ENCODE measurements at places on chromosomes 6 and 20.
A peak's percentile ranks its signal among the peaks of the same experiment; 100 is the strongest.

DNA sequence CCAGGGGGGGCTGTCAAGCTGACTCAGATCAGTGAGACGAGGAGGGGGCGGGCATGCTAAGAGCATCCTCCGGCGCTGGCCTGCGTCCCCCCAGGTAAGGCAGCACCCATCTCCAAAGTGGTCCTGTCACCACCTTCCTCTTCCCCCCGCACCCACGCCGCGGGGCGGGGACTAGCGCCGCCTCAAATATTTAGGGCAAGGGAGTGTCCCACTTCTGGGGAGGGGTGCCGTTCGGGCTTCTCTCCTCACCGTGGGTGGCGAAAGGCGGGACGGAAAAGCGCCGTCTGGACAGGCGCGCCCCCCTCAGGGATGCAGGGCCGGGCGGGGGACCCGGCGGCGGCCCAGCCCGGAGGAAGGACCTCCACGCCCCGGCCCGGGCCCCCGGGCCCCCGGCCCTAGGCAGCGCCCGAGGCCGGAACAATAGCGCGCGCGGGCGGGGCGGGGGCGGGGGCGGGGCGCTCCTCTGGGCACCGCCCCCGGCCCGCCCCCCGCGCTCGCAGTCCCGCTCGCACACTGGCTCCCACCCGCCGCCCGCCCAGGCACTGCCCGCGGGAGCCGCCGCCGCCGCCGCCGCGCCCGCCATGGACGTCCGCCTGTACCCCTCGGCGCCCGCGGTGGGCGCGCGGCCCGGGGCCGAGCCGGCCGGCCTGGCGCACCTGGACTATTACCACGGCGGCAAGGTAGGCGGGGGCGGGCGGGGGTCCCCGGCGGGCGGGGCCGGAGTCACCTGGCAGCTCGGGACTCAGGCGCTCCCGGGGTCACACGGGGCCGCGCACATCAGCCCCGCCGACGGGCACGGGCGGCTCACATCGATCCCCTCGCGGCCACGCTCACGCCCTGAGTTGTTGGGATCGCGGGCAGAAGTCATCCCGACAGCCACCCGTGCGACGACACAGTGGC is at the start of gene TOX2:
TOX2 (plus strand) TSS at position 542 of the 900 bp plus-strand sequence; CDS start at position 582, 40 bp downstream.
- no peak for DNase-seq

GRCh38 chr6:61711849-61712248 is 574.2 kb downstream of the KHDRBS2 start:
- DNase-seq, result no peak

- no peak for DNase-seq
Observed at GRCh38 chr6:166938150-166938549, 18.2 kb downstream of the RNASET2 start.

GRCh38 chr20:52991830-52992229 is 19.7 kb downstream of the TSHZ2 start:
- no peak for DNase-seq

DNA sequence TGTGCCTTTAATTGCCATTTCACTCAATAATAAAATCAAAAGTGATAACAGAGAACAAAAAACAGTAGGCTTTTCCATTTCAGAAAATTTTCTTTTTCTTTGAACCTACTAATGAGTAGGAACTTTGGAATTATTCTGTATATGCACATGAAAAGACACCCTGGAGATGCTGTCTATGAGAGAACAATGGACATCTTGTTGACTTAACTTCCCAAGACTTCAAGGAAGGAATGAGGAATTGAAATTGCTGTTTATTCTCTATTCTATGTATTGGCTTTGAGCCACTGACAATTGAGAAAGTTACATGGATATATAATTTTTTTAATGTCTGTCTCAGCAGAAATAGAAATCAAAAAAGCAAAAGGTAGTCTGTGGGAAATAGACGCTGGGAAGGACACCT is 98.6 kb upstream of the PCSK2 start:
- DNase-seq, result no peak

DNA sequence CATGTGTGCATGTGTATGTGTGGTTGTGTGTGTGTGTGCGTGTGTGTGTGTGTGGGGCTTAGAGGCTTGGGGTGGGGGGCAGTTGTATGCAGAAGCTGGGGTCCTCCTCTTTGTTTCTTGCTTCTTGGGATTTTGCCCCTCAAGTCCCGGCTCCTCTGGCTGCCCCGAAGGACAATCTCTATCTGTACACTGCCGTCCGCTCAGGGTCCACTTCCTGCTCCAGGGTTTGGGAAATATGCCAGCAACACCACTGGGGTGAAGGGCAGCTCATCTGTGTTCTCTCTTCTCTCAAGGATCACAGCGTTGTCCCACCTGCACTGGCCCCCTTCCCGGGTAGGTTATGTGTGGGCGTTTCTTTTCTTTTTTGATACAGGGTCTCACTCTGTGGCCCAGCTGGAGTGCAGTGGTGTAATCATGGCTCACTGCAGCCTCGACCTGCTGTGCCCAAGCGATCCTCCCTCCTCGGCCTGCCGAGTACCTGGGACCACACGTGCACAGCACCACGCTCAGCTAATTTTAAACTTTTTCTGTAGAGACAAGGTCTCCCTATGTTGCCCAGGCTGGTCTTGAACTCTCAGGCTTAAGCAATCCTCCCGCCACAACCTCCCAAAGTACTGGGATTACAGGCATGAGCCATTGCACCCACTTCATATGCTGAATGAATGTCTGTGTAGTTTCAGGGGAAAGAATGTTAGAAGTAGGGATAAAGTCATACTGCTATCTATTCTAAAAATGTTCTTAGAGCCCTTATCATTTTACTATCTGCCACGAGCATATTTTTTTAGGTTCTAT is 25.7 kb downstream of the SLC2A4RG start:
- DNase-seq, result no peak

DNA sequence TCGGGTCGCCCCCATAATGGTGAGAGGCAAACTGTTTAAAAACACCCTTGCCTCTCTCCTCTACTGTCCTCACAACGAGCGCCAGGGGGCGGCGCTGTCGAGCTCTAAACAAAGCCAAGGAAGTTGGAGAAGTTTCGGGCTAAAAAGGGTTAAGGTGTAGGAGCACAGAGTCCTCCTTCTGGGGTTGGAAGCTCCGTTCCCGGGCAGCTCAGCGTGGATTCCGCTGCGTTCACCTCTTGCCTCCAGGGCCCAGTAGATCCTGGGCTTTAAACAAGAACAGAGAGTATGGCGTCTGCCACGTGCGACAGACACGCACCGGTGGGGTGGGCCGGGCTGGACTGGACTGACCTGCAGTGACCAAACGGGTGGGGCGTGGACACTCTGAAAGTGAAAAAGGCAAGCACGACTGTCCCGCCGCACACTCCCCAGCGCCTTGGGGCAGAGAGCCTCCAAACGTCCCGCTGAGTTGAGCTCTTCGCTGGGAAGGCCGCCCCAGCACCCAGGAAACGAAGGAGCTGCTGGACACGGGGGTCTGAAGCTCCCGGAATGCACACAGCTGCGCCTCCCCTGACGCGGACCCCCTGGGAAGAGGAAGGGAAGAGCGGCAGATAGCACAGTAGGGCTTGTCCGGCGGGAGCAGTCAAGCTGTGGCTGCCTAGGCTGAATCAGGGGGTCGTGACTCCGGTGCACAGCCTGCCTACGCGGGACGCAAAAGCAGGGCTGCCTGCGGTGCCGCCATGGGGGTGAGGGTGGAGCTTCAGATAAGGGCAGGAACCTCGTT is 1.6 kb upstream of the THBD start:
- peak; percentile 69 for DNase-seq

GRCh38 chr6:101722991-101723579 is 329.6 kb downstream of the GRIK2 start:
- DNase-seq, result no peak

DNA sequence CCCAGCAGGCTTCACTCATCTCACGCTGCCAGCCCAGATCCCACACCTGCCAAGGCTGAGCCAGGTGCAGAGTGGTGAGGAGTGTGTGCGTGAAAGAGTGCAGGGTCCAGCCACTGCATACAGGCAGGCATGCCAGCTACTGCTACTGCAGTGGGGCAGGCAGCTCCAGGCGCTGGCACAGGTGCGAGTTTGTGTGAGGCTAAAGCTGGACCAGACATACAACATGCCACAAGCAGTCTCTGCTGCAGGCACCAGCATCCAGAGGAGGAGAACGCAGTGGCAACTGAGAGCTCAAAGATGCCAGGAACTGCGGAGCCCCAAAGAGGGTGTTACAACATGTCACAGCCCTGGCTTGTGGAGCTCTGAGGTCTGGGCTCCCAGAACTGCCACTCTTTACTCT is 149.8 kb downstream of the EYS start:
- no peak for DNase-seq

GRCh38 chr6:87498048-87498447 is 25.3 kb downstream of the SLC35A1 start:
- DNase-seq, result no peak

All from KG1 (cell line).